Epithelial cell of proximal tubule (primary cell): ENCODE measurements at places on chromosomes 12 and 14.

- no peak for DNase-seq
Measured at GRCh38 chr12:52691841-52692150, 11.5 kb downstream of the KRT77 start.

DNA sequence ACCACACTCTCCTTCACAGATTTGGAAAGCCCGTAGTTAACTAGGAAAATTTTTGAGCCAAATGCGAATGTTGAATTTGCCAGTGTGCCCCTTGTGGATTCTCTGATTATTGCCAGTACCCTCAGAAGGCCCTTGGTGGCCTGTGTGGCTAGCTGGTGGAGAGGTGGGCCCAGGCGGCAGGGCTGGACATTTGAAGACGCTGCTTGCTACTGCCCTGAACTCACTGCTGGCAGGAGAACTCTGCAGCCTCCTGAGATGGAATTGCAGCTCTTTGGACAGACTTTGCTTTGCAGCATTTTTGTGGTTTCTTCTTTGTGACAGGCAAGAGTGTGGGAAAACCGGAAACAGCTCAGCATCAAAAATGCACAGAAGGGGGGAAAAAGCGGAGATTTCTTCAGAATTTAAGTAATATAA, 97.6 kb downstream of the TGFB3 start:
- DNase-seq: no peak

GRCh38 chr14:77714926-77715325, 7.0 kb downstream of the SLIRP start:
- no peak for DNase-seq

DNA sequence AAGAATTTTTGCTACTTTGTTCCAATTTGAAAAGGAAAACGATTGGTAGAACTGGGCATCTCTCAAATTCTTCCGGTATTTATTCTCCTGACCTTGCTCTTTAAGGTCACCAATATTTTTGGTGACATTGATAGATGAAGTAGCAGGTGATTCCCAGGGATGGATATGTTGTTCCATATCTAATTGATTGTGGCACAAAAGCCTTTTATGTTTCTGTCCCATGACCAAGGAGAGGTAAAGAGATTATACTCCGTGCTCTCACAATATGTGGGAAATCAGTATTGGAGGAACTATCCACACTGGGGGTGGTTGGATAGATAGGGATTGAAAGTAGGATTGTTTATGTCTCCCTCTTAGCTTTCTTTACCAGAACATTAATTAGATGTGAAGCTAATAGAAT, 61.7 kb upstream of the LRIG3 start:
- no peak for DNase-seq

DNA sequence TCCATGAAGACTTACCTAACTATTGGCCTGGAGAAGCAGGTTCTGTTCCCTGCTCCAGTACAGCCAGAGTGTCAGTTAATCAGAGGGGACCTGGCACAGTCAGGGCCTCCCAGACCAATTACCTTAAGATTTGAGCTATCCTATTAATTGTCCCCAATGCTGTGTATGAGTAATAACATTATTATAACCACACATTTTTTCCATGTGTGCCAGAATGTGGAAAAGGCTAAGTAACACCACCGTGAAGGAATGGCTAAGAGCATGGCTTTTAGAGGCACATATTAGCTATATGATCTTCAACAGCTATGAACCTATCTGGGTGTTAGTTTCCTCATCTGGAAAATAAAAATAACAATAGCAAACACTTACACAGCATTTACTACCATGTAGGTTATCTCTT, 111.1 kb upstream of the RAP1B start:
- no peak for DNase-seq

DNA sequence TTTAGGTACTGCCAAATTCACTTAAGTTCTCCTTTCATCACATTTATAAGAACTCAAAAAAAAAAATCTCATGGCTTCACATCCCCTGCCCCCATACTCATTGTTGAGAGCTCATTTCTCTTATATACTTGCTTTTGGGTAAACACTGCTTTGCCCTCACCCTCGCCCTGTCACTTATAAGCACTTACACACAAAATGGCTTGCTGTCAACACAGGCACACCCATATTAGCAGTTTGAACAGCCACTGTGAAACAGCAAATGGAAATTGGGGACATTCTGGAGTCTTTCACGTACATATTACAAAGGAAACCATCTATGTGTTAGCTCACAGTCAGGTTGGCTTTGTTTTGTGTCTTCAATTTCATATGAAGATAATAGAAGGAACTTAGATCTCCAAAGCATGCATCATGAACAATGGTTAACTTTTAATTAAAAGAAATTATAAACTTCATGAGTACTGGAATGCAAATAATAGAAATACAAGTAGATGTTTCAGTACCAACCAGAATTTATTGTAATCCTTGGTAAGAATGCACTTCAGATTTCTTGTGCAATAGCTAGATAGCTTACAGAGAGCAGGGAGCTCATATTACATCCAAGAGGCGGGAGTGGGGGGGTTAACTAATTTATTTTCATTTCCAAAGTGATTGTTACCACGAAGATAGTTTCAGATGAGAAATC, 272.2 kb downstream of the ALG10B start:
- no peak for DNase-seq

DNA sequence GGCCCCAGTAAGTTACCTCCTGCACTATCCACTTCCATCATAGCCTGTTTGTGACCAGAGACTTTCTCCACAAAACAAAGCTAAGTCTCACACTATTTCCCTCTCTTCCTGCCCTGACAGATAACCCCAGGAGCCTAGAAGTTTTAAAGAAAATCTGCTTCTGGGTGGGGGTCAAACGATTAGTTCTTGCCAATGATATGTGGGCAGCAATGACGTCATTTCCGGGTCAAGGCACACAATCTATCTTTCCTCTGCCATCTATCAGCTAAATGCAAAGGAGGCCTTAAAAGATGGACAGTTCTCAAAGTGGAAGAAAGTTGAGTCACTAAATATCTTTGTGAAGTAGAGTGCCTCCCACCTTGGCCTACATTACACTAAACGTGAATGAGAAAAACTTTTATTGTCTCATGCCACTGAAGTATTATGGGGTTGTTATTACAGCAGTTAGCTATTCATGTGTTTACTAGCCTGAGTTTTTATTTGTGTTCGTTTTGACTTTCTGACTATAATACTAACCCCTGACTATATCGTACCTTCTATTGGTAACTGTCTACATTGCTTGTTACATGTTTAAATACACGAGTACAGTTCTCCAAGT, 86.2 kb downstream of the DENND5B start:
- DNase-seq: no peak

GRCh38 chr14:86604561-86604960, 1074.6 kb downstream of the FLRT2 start:
- no peak for DNase-seq

DNA sequence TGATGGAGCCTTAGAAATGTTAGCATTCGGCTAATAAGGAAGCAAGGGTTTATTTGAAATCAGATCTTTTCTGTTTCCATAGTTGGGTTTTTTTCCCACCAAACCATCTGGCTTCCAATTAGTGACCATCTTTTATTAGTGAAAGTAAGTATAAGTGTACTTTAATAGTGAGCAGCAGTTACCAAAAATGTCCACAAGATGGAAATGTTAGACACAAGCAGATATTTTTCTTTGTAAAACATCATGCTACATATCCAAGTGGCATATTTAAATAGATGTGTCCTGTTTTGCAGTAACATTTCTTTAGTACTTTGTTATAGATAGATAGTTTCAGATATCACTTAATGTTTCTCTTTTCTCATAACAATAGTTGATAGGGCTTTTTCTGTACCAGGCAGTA, 28.8 kb downstream of the YEATS4 start:
- DNase-seq: peak; percentile 16

- no peak for DNase-seq
Measured at GRCh38 chr14:57820581-57820980, 45.3 kb downstream of the SLC35F4 start.

DNA sequence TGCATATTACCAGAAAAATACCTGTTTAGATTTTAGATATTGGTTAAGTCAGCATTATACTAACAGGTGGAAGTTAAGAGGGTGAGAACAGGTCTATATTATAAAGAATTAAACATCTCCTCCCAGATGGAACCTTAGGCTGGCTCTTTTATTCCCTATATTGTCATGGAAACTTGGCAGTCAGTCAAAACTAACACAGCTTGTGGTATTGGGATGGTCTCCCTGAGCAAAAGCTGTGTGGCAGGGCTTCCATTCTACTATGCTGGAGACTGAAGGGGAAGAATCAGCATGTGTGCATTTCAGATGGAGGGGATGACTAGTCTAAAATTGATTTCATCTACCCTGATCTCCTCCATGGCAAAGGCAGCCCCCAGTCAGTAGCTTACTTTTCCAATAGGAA, 66.7 kb downstream of the SMOC1 start:
- no peak for DNase-seq
